BJ (cell line): ENCODE measurements at places on chromosomes 7 and 10. TPM values are rescaled to one million over a fixed set of nuclear protein-coding genes. Genes with fewer than 3 reads are reported as not detected.

Gene EPHB4
- 23.8 and 30.5 TPM in 2 replicates for polyA plus RNA-seq

Gene RNLS
- polyA plus RNA-seq: 11.8 and 14.6 TPM in 2 replicates

Gene EPDR1
- polyA plus RNA-seq: 3.7 and 4.8 TPM in 2 replicates

Gene NEBL
- polyA plus RNA-seq: not detected in 2 replicates

Gene JAKMIP3
- polyA plus RNA-seq: 0.20 and 0.26 TPM in 2 replicates

Gene GRM3
- polyA plus RNA-seq: not detected in 2 replicates

Gene SVOPL
- not detected in 2 replicates for polyA plus RNA-seq

Gene FAM149B1
- 33.0 and 40.2 TPM in 2 replicates for polyA plus RNA-seq

Gene CABCOCO1
- 2.4 and 3.0 TPM in 2 replicates for polyA plus RNA-seq

Gene DLX6
- polyA plus RNA-seq: not detected in 2 replicates

Gene ST8SIA6
- 0.07 TPM in 1 of 2 replicates, not detected in the other for polyA plus RNA-seq

Gene TSPAN13
- 4.6 and 12.6 TPM in 2 replicates for polyA plus RNA-seq

Gene PLEKHS1
- polyA plus RNA-seq: not detected in 2 replicates

Gene SLC29A4
- 1.9 and 3.4 TPM in 2 replicates for polyA plus RNA-seq

Gene PAX4
- polyA plus RNA-seq: not detected in 2 replicates

Gene SORBS1
- 1.1 and 1.8 TPM in 2 replicates for polyA plus RNA-seq

DNA sequence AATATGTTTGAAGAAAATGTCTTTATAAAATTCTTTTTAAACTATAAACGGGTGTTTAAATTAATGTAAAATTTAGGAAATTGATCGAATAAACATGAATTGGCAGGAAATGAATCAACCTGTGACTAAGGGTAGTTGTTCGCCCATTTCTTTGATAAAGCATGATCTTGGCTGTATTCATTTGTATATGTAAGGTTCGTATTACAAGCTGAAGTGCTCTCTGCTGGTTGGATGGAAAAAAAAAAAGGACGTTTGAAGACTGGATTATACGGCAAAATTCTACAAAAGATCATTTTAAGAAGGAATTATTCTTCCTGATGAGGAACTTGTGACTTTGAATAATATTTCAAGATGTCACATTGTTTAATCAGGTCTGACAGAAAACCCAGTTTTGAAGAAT, 185.4 kb upstream of the ANK3 start:
- no peak for DNase-seq

- no peak for DNase-seq
These were observed 301.4 kb downstream of the CAMK1D start for GRCh38 chr10:12650538-12651298.

DNA sequence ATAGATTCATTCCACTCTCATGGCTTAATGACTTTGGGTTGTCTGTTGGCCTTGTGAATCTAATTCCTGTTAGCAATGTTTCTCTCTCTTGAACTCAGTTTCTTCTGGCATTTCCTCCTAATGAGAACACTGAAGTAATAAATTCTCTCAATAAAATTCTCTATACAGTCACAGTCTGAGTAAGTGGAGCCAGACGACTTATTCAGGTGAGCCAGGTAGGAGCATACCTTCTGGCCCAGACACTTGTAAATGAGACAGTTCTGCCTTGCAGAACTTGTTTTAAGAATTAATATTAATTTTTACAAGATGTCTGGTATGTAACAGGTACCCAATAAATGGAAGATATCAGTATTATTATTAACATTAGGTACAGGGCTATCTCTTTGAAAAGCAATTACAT, 28.6 kb upstream of the AGR2 start:
- no peak for DNase-seq

- peak; percentile 5 for DNase-seq
These were observed 42.3 kb downstream of the TBXAS1 start for GRCh38 chr7:139871331-139871730.

GRCh38 chr7:2956526-2957368, 86.9 kb downstream of the CARD11 start:
- no peak for DNase-seq

GRCh38 chr7:90660819-90661218, 64.7 kb downstream of the CDK14 start:
- DNase-seq: no peak

GRCh38 chr10:10977226-10977956, 40.3 kb upstream of the CELF2 start:
- DNase-seq: no peak

- no peak for DNase-seq
These were observed 9.5 kb downstream of the CYREN start for GRCh38 chr7:135160858-135161653.

DNA sequence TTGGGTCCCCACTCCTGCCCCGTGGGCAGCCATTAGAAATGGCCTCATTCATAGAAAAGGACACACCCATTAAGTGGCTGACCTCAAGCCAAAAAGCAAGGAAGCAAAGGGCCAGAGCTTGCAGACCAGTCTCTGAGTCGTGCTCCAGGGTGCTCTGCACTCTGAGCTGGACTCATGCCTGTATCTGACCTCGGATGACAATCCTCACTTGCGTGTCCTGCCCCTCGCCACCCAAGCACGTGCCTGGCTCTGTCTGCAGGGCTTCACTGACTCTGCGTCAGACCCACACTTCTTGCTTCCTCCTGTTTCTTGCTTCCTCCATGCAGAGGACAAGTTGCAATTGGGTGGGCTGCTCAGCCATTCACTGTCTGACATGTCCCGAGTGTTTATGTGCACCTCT, 138.8 kb downstream of the OAT start:
- no peak for DNase-seq

DNA sequence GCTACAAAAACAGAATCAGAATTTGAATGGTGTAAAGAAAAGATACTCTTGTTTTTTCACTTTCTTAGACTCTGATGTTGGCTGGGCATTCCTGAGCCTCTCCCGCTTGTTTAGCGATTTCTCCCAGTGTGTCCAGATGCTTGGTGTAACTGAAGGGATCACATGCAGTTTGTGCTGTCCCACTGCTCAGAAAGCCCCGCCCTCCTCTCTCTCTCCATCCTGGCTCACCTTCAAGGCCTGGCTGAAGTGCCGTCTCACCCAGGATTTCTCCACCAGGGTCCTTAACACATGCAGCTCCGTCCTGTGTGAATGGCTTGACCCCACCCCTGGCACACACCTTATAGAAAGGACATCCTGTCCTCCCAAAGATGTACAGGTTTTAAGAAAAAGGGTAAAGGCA, 437.1 kb downstream of the LRMDA start:
- no peak for DNase-seq

GRCh38 chr7:152911922-152912321, 152.4 kb downstream of the ACTR3B start:
- no peak for DNase-seq

DNA sequence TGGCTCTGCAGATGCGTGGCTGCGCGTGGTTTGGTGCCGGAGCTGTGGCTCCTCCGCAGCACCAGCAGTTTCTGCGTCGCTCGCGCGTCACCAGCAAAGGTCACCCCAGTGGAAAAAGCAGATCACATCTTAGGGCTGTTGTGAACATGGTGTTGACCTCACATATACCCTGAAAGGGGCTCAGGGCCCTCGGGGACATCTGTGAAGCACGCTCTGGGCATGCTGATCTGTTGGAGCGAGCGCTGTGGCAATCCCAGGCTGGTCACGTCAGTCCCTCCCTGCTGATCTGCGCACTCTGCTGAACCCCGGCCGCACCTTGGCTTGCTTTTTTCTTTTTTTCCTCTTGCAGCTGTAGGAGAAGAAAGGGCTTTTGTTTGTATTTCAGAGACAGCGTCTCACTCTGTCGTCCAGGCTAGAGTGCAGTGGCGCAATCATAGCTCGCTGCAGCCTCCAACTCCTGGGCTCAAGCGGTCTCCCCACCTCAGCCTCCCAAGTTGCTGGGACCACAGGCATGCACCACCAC, 33.3 kb upstream of the AP5Z1 start:
- no peak for DNase-seq

DNA sequence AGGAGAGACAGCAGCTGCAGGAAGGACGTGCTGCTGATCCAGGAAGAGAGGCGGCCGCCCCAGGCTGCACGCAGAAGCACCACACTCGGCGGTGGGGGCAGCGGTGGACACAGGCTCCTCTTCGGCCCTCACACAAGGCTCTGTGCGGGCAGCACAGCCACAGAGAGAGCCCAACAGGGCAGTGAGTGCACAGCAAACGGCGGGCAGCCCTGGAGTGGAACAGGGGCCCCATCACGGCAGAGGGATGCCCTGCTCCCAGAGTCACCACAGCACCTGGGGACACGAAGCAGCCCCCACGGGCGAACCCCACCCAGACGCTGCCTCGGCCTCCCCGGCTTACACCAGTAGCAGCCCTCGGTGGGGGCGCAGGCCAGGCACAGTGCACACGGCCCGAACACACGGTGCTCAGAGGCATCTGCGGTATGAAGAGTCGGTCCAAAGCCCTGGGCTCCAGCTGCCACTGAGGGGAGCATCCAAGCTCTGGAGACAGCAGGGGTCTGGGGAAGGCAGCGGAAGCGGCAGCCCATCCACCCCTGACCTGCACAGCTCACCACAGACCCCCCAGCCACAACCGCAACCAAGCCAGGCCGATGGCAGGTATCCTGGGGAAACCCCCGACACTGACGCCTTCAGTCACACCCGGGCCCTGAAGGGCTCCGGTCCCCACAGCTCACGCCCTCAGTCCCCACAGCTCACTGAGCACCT, 16.8 kb downstream of the NUDT1 start:
- DNase-seq: no peak

DNA sequence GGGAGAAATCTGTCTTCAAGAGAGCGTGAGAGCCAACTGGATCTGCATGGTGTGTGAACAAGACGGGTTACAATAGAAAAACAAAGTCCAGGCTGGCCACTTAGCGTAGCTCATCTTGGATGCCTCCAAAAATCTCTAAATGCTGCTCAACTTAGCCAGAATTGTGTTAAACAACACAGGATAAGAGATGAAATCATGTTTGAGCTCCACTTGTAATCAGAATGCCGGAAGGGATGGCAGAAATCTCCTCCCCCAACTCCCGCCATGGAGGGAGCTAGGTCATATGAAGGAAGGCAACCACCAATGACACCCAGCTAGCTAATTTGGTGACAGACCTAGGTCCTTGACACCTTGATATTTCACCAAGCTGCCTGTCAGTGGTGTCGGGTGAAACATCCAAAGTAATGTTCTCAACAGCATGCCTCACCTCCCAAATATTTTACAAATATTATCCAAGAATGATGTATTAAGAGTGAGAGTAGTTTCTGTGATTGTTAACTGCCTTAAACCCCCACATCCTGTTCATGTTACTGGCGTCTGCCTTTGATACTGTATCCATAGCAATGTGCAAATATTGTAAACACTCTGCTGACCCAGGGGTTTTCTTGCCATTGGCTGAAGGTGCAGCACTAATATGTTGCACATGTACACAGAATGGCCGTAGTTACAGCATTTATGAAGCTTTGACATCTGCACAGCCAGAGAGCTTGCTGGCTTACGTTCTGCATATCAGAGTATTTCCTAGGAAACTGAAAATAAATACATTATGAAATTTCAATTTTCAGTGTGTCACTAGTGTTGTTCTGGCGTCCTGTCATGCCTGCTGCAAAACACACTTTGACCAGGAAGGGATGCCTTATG, 25.8 kb downstream of the TMEM254 start:
- peak; percentile 83 for DNase-seq

GRCh38 chr7:132090444-132090843, 485.8 kb downstream of the PLXNA4 start:
- no peak for DNase-seq

GRCh38 chr7:19957664-19958063, 184.2 kb upstream of the TMEM196 start:
- DNase-seq: peak; percentile 28

DNA sequence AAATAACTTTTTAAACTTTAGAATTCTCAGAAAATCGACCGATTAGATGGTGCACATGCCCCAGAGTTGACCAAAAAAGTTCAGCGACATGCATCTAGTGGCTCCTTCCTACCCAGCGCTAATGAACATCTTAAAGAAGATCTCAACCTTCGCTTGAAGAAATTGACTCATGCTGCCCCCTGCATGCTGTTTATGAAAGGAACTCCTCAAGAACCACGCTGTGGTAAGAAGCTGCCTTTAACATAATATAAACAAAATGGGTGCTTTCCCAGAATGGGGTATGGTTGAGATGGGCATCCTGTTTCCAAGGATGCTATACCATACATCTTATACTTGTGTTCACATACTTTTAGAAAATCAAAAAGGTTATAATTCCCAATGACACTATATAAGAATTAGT, 24.6 kb downstream of the GLRX3 start:
- DNase-seq: no peak

DNA sequence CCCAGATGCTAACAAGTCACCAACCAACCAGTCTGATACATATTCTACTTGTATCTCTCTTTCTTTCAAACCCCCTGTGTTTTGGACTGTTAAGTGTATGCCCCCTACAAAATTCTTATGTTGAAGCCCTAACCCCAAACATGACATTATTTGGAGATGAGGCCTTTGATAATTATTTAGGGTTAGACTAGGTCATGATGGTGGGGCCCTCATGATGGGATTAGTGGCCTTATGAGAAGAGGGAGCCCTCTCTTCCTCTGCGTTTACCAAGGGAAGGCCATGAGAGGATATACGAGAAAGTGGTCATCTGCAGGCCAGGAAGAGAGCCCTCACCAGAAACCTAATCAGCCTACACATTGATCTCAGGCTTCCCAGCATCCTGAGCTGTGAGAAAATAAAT, 2.5 kb downstream of the RAPGEF5 start:
- no peak for DNase-seq

GRCh38 chr10:84499846-84500245, 171.5 kb downstream of the CCSER2 start:
- no peak for DNase-seq

- DNase-seq: no peak
These were observed 95.0 kb downstream of the DYNC1I1 start for GRCh38 chr7:95867309-95867708.

- no peak for DNase-seq
These were observed 18.1 kb downstream of the LSM8 start for GRCh38 chr7:118202061-118202460.

GRCh38 chr10:44956717-44957706, 2.6 kb upstream of the RASSF4 start:
- DNase-seq: no peak

DNA sequence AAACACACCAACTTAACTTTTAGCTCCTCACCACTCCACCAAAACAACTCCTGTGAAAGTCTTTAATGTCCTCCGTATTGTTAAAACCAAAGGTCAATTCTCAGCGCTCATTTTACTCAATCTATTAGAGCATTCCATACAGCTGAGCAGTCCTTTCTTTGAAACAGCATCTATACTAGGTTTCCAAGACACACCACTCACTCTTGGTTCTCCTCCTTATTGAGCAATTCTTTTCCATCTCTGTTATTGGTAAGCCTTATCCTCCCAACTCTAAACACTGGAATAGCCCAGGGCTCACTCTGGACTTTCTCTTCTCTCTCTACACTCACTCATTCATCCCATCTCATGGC, 34.9 kb downstream of the COA1 start:
- peak; percentile 62 for DNase-seq

GRCh38 chr7:100433592-100434296, 2.6 kb downstream of the PPP1R35 start:
- no peak for DNase-seq

DNA sequence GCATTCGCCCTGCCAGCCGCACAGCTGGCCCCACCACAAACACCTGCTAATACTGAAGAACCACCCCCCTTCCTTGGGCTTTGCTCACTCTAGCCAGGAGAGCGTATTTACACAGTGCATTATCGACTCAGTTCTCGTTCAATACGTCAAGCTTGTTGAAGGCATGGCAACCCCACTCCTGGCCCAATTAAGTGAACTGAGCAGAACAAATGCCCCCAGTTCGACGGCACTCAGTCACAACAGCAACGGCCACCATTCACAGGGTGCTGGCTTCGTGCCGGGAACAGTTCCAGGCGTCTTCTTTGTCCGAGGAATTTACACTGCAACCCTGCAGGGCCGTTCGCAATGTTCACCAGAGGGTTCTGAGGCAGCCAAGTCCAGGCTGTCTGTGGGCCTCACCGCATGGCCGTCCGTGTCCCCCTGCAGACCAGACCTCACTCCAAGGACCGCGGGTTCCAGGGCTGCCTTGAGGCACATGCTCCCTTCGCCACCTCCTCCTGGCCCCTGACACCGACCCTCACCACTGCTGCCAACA, 175.3 kb downstream of the DIP2C start:
- no peak for DNase-seq
